ENCODE measurements at places on chromosomes 3 and 15. TPM values are rescaled to one million over a fixed set of nuclear protein-coding genes. Genes with fewer than 3 reads are reported as not detected.

DNA sequence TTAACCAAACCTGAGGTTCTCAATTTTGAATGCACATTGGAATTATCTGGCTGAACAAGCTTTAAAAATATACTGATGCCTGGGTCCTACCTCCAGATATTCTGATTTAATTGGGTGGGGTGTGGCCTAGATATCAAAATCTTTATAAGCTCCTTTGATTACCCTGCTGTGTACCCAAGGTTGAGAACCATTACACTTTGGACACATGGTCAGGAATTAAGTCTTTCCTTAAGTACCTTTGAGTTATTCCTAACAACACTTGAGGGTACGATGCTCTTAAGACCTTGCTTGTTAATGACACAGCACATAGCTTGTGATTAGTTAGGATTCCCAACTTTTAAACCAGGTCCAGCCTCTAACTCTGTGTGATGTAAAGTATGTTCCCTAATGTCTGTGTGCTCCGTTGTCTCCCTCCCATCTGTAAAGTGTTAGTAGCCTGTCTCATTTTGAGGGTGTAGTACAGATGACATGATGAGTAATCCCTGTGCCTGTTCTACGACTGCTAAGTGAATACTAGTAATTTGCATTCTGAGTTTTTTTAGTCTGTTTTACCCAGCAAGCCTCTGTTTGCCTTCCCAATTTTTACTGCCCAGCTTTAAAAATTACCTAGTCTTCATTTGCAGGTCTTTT lies 154.9 kb downstream of the KLHL25 start:
- no peak for DNase-seq

GRCh38 chr3:56971816-56972215 lies 88.6 kb upstream of the SPATA12 start:
- no peak for DNase-seq

DNA sequence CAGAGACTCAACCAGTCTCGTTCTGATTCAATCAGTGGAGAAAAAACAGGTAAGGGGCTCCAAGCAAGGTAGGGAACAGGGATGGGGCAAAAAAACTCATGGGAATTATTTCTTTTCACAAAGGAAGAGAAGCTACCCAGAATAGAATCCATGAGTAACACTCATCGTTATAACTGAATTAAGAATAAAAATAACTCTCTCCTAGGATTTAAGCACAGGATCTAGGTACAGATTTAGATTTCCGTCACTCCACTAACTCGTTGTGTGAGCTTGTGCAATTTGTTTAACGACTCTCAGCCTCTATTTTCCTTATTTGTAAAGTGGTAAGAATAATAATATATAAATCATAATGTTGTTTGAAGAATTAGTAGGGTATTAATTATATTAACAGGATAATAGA lies 68.6 kb downstream of the ADAMTS9 start:
- DNase-seq, result no peak

GRCh38 chr15:30065025-30065801 lies 17.5 kb upstream of the GOLGA8J start:
- peak; percentile 94 for DNase-seq

GRCh38 chr15:62337934-62338333 lies 172.8 kb upstream of the C2CD4B start:
- DNase-seq, result no peak

DNA sequence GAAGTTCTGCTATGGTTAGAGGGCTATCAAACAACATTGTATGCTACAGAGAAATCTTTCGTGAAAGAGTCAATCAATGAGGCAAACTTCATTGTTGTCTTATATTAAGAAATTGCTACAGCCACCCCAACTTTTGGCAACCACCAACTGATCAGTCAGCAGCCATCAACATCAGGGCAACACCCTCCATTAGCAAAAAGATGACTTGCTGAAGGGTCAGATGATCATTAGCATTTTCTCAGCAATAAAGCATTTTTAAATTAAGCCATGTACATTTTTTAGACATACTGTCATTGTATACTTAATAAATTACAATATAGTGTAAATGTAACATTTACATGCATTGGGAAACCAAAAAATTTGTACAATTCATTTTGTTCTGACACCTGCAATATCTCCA lies 53.1 kb downstream of the LYZL4 start:
- no peak for DNase-seq

GRCh38 chr3:40167958-40168357 lies 141.5 kb upstream of the EIF1B start:
- DNase-seq, result no peak

GRCh38 chr15:42143866-42144625 lies 12.4 kb downstream of the PLA2G4F start:
- no peak for DNase-seq

- no peak for DNase-seq
These were observed 1137.0 kb downstream of the ROBO2 start for GRCh38 chr3:78176869-78177268.

DNA sequence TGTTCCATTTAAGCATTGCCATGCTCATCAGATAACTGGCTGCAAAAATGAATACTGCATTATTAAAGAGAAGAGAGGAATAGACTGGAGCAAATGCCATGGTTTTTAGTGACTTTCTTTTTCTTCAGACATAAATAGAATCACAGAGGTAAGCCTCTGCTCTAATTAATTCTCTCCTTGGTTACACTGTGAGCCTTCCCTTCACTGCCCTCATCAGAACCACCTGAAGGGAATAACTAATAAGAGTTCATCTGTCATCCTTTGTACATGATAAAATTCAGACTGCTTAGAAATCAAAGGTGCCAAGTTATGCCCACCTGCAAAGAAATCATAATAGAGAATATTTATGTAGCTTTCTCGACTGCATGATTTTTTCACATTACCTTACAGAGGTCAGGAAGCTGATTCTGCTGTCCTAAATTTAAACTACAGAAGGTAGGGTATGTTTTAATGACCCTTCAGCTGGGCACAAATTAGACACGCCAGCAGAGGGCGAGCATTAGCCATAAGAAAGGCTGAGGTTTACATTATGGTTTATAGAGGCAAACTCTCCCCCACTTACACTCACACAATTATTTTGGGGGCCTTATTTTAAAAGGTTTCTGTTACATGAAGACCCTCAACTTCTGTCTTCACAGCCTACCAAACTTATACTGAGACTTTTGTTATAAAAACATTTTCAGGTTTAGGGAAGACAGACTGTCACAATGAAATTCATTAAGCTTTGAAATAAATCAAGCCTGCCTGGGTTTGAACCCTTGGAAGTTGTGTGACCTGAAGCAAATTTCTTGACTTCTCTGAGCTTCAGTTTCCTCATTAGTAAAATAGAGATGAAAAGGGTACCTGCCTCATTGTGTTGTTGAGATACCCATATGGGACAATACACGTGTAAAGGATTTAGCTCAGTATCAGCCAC lies 15.3 kb upstream of the UNC13C start:
- DNase-seq, result no peak

DNA sequence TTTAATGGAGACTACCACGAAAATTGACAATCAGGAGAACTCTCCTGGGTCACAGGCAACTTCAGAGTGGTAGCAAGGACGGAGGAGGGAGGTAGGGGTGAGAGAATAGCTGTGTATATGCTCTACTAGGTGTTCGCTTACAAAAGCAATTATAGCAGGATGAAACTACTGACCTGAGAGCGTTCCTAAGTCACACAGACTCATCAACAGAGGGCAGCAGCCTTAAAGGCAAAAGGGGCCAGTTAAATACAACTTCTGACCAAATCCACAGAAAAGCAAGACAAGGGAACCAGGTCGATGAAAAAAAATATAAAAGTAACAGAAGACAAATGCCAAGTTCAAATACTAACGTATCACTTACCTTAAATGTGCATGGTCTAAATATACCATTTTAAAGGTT lies 894.6 kb downstream of the PLOD2 start:
- DNase-seq, result no peak

DNA sequence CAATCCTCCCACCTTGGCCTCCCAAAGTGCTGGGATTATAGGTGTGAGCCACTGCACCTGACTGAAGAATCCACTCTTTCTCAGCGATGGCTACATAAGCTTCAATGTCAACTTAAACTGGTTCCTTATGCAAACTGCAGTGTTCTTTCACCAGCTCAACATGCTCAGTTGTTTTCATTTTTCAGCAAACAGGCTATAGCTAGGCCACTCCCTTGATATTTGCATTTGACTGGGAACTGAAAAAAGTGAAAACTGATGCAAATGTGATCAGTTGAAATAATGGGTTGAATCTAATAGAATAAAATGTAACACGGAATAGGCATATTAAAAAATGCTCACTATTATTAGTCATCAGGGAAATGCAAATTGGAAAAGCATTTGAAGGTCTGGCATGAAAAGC lies 74.2 kb upstream of the GCNT3 start:
- no peak for DNase-seq

- peak; percentile 86 for DNase-seq
These were observed 901 bp downstream of the ALS2CL start for GRCh38 chr3:46692566-46692990.

DNA sequence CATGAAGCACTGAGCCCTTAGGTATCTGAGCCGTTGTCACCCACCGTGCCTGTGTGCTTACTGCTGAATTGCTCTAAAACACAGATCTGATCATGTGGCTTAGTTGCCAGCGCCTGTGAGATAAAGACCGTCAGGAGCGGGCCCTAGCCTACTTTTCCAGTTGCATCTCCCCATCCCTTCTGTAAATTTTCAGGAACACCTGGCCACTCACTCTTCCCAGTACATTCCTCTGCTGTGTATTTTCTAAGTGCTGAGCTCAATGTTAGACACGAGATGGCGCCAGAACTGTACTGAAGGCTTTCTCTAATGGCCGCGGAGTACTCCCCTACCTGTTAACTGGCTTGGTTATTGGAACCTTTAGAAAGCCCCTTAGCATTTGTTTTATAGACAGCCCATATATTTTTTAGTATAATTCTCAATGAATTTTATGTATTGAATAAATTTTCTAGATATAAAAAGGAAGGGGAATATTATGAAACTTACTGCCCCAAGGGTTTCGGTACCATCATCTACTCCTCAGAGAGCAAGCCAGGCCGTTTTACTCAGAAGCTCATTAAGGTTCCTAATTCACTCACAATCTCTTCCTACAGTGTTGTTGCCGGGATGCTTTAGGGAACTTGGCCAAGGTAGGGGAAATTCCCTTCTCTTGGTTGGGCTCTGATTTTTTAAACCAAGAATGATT lies 16.7 kb upstream of the WNT7A start:
- DNase-seq, result peak; percentile 62

DNA sequence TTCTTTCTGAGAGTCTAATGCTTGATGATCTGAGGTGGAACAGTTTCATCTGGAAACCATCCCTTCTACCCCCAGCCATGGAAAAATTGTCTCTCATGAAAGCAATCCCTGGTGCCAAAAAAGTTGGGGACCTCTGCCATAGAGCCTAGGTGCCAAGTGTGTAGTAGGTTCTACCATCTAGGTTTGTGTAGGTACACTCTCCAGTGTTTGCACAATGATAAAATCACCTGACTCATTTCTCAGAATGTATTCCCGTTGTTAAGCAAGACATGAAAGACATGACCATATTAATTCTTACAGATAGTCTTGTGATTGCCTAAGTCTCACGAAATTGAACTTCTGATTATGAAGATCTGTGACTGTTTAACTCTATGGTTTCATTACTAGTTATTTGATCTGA lies 68.6 kb downstream of the KAT2B start:
- no peak for DNase-seq

DNA sequence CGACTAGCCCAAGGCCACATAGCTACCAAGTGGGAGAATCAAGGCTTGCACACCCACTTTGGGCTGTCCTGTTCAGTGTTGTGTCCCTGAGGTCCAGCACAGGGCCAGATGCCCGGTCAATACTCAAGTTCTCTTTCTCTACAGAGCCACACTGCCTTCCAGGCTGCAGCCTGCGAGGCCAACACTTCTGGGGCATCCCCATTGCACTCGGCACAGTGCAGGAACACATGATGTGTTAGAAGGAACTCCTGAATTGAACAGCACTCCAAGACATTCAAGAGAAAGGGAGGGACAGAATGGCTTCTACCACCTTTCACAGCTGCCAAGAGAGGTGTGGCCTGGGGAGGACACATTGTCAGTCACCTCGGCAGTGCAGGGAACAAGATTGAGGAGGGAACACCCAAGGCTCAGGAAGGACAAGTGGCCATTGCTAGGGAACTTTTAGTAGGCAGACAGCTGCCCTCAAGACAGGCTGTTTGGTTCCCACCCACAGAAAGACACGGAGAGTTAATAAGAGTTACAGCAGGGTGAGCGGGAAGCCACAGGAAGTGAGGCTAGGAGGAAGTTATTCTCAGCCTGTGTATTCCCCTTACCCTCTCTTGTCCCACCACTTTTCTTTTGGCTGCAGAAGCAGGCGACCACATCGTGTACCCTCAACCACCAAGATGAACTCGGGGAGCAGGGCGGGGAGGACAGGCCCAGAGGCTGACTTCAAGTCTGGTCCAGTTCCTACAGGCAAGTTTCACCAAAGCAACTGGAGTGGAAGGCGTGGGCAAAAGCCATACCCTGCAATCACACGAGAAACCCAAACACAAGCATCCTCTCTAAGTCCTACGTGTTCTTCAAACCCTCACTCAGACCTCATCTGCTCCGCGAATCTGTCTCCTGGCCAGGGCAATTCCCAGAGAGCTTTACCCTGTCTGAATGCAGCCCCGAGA lies 69.4 kb downstream of the SRGAP3 start:
- DNase-seq, result no peak

- DNase-seq, result no peak
These were observed 45.2 kb downstream of the C2CD4B start for GRCh38 chr15:62119874-62120273.

STAB1 gene
- 0.12 TPM for total RNA-seq

PPARG gene
- 13.2 TPM for total RNA-seq

SI gene
- total RNA-seq, result not detected

GOLGA6D gene
- not detected for total RNA-seq

MAP2K5 gene
- 5.7 TPM for total RNA-seq

ACTRT3 gene
- total RNA-seq, result 2.9 TPM

PRRT3 gene
- total RNA-seq, result 3.4 TPM

All from A172 (cell line).